Activated CD8-positive, alpha-beta memory T cell treated with anti-CD3 and anti-CD28 coated beads for 1 hour (primary cell): ENCODE measurements at places on chromosomes 2 and 18.
A peak's percentile ranks its signal among the peaks of the same experiment; 100 is the strongest.

- no peak for DNase-seq
These were observed 142.7 kb downstream of the SCG2 start for GRCh38 chr2:223459328-223459939.

- no peak for DNase-seq
These were observed 53.3 kb downstream of the PIKFYVE start for GRCh38 chr2:208319391-208319790.

DNA sequence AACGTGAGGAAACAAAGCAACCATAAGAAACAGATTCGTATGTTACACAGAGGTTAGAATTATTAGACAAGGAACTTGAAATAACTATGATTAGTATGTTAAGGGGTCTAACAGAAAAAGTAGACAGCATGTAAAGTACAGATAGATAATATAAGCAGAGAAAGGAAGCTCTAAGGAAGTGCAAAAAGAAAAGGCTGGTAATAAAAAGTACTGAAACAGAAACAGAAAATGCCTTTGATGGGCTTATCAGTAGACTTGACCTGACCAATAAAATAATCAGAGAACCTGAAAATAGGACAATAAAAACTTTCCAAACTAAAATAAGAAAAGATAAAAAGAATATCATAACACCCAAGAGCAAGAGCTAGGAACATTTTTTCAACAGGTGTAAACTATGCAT, 225.8 kb downstream of the RND3 start:
- DNase-seq: no peak

GRCh38 chr18:11293794-11294193, 144.4 kb upstream of the PIEZO2 start:
- no peak for DNase-seq

DNA sequence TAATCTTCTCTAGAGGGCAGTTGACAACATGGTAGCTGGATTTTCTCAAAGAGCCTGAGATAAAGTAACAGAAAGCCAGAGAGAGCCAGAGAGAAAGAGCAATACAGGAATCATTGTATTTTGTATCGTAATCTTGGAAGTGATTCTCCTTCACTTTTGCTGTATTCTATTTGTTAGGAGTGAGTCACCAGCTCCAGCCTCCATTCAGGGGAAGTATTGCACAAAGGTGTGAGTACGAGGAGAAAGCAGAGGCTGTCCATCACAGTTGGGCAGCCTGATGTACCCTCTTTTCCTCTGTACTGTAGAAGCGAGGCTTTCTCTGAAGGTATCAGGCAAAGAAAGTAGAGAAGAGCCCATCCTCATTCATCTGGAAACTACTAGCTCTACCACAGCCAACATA, 176.8 kb downstream of the KCNS3 start:
- DNase-seq: no peak

DNA sequence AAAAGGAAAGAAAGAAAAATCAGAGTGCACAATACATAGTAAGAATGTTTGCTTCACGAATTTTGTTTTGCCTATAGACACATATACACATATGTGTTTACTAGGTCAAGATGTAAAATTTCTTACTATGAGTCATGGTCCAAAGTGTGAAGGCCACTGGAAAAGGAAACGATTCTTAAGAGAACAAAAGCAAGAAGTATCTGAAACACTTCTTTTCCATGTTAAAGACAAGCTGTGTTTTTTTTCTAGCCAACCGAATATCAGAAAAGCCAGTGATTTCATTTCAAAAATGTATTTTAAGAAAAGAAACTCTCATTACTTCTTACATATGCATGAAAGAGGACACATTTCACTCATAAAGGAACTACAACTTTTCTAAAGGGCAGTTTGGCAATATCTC, 24.9 kb downstream of the PECR start:
- no peak for DNase-seq

- no peak for DNase-seq
These were observed 16.0 kb upstream of the ZNF532 start for GRCh38 chr18:58848685-58849084.

GRCh38 chr2:182740701-182741100, 24.6 kb downstream of the DNAJC10 start:
- DNase-seq: no peak

- no peak for DNase-seq
These were observed 59.9 kb downstream of the ADI1 start for GRCh38 chr2:3459185-3460015.

DNA sequence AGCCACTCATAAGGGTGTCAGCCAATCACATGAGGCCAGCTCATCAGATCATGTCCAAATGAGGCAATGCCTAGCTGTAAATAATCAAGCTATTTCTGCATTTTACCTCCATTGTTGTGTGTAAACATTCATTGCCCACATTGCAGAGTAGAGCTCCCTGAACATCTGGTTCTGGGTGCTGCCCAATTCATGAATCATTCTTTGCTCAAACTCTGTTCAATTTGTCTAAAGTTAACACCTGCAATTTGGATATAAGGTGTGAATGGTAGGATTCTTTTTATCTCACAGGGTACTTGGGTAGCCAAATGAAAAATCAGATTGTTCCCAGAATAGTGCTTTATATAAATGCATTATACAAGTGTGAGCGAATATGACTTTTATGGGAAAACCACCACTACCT, 345.5 kb upstream of the NT5C1B start:
- no peak for DNase-seq

GRCh38 chr18:57727952-57728807, 74.9 kb downstream of the ATP8B1 start:
- no peak for DNase-seq

GRCh38 chr18:79954791-79955190, 3.3 kb upstream of the SLC66A2 start:
- DNase-seq: no peak

DNA sequence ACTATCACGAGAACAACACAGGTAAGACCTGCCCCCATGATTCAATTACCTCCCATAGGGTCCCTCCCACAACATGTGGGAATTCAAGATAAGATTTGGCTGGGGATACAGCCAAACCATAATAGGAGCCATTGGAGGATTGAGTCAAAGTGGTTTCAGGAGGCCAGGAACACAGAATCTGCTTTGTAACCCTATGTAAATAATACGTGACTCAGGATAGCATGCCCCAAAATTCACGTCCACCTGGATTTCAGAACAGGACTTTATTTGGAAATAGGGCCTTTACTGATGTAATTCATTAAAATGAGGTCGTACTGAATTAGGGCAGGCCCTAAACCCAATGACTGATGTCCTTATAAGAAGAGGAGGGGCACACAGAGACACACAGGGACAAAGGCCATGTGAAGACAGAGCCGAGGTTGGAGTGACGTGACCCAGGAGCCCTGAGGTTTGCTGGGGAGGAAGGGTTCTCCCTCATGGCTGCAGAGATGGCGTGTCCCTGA, 16.0 kb upstream of the CNDP2 start:
- no peak for DNase-seq

DNA sequence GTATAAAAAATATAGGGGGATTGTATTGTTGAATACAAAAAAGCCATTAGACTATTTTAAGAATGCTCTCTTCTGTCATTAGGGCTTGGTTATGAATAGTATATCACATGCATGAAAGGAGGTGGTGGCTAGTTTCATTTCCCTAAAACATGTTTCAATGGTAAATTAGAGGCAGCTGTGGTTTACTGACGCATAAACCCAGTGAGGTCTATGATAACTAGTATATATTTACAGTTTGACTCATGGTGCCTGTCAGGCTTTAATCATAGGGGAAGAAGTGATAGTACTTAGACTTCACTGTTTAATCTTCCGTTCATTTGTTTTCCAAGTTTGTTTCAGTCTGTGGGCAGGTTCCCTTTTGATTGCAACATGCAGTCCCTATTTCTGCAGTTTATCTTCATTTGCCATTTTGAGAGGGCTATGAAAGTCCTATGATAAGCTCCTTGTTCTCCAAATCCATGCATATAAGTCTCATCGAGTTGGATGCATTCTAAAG, 55.1 kb upstream of the MAP4K3 start:
- DNase-seq: no peak

GRCh38 chr2:236685361-236685760, 115.7 kb downstream of the ACKR3 start:
- no peak for DNase-seq

DNA sequence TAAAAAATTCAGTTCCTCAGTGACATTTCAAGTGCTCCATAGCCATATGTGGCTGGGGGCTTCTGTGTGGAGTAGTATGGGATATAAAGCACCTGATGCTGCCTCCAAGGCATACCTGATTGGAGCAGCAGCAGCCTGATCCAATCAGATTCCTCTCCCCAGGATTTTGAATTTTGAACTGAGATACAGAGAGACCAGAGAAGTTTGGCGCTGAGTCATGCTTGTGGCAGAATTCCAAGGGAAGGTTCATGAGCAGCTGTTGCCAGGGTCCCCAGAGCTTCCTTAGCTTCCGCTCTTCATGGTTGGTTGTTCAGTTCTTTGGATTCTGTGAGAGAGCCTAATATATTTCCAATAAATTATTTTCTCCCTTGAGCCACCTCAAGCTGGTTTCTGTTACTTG, 29.0 kb upstream of the CFAP36 start:
- DNase-seq: no peak

DNA sequence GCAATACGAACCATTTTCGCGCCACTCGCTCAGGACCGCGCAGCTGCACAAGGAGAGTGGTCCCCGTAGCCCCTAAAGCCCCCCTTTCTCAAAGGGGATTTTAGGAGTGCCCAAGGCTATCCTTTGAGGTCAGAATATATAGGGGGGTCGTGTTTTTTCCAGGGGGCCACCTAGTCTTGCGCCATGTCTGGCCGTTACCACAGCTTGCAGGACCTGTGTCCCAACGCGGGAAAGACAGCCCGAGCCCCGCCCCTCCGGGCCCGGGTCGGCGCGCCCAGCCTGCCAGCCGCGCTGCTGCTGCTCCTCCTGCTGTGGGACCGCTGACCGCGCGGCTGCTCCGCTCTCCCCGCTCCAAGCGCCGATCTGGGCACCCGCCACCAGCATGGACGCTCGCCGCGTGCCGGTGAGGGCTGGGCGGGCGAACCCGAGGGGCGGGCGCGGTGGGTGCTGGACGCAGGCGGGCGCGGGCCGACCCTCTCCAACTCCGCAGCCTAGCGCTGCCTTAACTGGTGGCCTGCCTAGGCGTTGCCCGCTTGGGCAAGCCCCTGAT, at the start of gene CDCA7:
Gene CDCA7 (plus strand): TSS at position 291 of the 550 bp plus-strand sequence. CDS start 92 bp downstream, at position 383.
- peak; percentile 20 for DNase-seq

GRCh38 chr18:67379981-67380380, 136.5 kb downstream of the DSEL start:
- no peak for DNase-seq

- no peak for DNase-seq
These were observed 329.6 kb upstream of the MAP2 start for GRCh38 chr2:209094221-209094620.

DNA sequence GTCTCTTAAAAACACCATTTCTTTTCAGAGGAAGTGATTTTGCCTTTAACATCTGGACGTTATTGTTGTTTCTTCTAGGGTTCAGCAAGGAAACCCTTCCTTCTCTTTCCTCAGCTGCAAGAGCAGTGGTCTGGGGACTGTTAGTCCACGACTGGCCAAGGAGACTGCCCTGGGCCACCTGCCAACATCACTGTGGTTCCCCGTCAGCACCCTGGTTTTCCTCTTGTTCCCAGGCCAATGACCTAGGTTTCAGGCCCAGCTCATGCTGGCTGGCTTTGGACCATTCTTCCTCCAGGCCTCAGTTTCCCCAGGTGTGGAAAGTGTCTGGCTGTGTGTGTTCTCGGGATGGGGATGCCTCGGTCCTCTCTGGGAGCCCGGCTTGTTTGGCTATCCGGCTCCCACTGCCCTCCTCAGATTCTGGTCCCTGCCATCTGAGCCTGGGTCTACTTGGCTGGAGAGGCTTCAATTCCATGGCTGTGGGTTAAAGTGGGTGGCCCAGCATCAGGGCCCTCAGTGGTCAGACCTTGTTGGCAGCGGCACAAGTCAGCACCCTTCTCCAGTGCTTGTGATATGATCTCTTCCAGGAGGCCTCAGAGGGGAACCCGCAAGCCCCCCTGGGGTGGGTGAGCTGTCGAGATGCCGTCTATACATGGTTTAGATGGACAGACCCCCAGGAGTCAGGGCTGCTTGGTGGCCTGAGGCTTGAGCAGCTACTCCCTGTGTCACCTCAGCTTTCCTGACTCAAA, 234.3 kb upstream of the HS6ST1 start:
- DNase-seq: no peak

DNA sequence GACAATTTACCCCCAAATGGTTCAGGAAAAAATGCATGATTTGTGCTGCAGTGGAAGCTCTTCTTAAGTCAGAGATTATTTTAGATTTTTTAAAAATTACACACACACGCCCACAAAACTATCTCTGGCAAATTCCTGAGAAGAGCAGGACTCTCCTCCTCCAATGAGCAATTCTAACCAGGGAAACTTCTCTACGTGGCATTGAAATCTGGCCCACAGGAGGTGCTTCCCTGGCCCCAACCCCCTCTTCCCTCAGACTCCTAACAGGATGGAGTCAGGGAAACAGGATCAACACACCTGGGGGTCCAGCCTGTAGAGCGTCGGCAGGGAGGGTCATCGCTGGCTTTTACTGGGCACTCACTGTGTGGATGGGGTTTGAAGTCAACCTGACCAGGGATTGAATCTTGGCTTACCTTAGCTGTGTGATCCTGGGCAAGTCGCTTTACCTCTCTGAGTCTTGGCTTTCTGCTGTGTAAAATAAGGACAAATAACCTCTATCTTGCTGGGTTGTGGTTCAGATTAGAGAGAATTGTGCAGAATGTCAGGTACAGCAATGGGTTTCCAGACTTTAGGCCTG, 65.4 kb upstream of the ASAP2 start:
- DNase-seq: no peak

GRCh38 chr2:15653806-15654726, 62.4 kb downstream of the DDX1 start:
- DNase-seq: no peak

DNA sequence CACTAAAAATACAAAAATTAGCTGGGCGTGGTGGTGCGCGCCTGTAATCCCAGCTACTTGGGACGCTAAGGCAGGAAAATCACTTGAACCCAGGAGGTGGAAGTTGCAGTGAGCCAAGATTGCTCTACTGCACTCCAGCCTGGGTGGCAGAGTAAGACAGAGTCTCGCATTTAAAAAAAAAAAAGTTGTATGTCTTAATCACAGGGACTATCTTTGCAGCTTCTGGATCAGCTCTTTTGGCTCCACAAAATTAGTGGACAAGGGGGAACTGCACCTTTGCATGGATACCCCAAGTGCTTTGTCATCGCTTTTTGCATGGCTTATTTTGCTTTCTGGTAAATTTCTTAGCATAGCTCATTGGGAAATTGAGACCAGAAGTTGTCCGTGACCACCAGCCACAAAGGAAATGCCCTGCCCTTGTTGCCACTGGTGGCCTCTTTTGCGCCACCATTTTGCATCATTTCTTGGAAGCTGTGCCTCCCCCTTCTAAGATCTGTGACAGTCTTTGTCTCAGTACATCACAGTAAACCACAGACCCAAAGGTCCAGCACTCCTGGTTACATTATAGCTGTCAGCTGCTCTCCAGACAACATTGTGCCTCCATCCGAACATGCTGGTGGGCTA, 43.9 kb upstream of the PCBP1 start:
- DNase-seq: no peak

GRCh38 chr2:30655211-30655610, 152.0 kb downstream of the CAPN13 start:
- DNase-seq: no peak
